CD4-positive, alpha-beta T cell (primary cell): ENCODE measurements at places on chromosomes 1 and 21.

- no peak overlapping the region for H3K4me3 ChIP-seq
- no peak overlapping the region for H3K27ac ChIP-seq
- no peaks in the 10 kb centered on the region for H3K27me3 ChIP-seq
- H3K4me1 ChIP-seq = no peaks in the 10 kb centered on the region
Measured at GRCh38 chr21:31932470-31932764, 59.6 kb downstream of the HUNK start.

DNA sequence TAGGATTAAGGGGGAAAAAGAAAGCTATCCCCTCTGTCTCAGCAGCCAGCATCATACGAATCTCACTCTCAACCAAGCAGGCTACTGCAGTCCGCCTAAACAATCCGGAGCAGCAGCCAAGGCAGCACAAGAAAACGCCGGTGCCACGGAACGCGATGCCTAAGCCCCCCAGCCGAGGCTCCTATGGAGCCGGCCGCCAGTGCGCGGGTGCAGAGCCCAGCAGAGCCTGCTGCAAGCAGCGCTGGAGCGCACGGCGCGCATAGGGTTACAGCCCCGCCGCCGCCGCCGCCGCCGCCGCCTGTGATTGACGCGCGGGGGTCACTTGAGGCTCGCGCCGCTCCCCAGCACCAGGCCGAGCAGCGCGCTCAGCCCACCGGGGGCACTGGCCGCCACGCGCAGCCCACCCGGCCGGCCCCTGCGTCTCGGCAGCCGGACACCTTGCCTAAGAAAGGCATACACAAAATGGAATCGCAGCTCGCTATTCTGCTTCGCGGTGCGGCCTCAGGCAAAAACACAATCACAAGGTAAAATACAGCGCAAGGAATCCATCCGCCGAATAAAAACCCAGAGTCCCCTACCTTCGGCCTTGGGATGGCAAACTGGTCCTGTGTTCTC lies 780 bp downstream of the HIVEP3 start:
- peak overlapping the region; percentile 62 for H3K4me3 ChIP-seq
- no peak for DNase-seq
- no peaks in the 10 kb centered on the region for H3K36me3 ChIP-seq

DNA sequence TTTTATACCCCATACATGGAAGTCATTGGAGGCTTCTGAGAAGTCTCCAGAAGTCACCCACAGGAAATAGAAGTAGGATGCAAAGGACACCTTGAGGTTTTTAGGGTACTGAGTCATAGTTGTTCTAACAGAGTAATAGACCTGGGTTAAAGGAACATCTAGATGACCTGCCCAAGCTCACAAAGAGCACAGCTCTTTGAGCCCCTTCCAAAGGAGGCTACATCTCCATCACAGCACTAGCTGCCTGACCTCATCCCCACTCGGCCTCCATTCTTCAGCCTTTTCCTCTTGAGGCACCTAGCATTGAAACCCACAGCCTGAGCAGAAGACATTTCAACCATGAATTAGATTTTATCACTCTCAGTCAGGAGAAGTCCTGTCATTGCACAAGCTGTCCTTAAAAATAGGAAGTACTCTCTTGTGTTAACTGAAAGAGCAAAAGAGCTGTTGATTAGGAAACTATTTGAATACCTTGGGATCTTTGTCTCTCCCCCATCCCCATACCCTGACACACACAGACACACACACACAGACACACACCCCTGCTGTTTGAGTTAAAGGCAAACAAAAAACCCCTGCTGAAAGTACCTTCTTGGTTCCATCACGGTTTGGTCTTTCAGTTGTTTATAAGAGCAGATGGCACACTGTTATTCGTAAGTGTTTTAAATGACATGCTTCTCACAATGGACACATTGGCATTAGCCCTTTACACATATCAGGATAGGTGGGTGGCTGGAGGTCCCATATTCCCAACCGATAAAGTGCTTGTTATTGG lies 22.2 kb downstream of the MKNK1 start:
- no peak for DNase-seq
- peaks cover 72% of the 10 kb centered on the region for H3K36me3 ChIP-seq
- no peak overlapping the region for H3K4me3 ChIP-seq
- peak overlapping the region; percentile 34 for H3K27ac ChIP-seq
- no peaks in the 10 kb centered on the region for H3K27me3 ChIP-seq

GRCh38 chr1:3632716-3633343 lies 8.0 kb downstream of the TPRG1L start:
- no peak overlapping the region for H3K4me3 ChIP-seq
- H3K36me3 ChIP-seq = peaks cover 87% of the 10 kb centered on the region
- DNase-seq = no peak
- H3K27ac ChIP-seq = no peak overlapping the region

- no peaks in the 10 kb centered on the region for H3K4me1 ChIP-seq
- H3K4me3 ChIP-seq = no peak overlapping the region
- peaks cover 18% of the 10 kb centered on the region for H3K36me3 ChIP-seq
- no peaks in the 10 kb centered on the region for H3K27me3 ChIP-seq
- no peak for DNase-seq
- no peak overlapping the region for H3K27ac ChIP-seq
Measured at GRCh38 chr1:174221681-174222080, 62.4 kb downstream of the RABGAP1L start.

DNA sequence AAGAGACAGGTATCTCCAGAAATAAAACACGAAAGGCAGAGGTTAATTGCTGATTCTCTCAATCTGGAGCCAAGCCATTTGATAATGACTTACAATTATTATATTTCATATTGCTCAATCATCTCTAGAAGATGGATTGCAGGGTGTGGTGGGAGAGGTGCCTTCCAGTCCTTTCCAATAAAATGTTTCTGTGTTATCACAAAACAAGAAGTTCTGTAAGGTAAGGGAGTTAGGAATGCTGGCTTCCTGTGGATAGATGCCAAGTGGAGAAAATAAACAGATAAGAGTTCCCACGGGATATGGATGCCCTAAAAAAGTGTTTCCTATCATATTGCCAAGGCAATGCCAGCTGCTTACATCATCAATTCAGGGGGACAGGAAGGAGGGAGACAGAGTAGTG lies 7.2 kb upstream of the CCN1 start:
- peaks cover 14% of the 10 kb centered on the region for H3K4me1 ChIP-seq
- H3K36me3 ChIP-seq = no peaks in the 10 kb centered on the region

DNA sequence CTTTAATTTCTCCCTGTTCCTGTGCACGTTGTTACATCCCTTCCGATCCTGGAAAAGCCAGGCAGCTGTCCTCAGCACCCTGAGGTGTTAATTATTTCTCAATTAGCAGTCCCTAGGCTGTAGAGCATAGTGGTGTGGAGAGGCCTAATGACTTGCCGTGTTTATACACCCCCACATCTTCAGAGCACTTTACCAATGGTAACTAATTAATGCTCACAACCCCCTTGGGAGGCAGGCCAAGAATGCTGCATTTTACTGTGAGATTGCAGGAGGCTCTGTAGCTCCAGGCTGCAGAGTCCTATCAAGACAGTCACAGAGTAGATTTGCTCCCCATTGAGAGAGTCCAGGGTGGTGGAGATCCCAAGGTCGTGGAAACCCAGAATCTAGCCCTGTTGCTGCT lies 2.4 kb upstream of the PARS2 start:
- H3K4me3 ChIP-seq = no peak overlapping the region
- peaks cover 8% of the 10 kb centered on the region for H3K4me1 ChIP-seq
- DNase-seq = no peak
- H3K27ac ChIP-seq = no peak overlapping the region
- no peaks in the 10 kb centered on the region for H3K36me3 ChIP-seq

GRCh38 chr1:157673008-157673407 lies 27.6 kb downstream of the FCRL3 start:
- no peak overlapping the region for H3K4me3 ChIP-seq
- H3K36me3 ChIP-seq = no peaks in the 10 kb centered on the region
- H3K27me3 ChIP-seq = no peaks in the 10 kb centered on the region
- H3K4me1 ChIP-seq = no peaks in the 10 kb centered on the region

DNA sequence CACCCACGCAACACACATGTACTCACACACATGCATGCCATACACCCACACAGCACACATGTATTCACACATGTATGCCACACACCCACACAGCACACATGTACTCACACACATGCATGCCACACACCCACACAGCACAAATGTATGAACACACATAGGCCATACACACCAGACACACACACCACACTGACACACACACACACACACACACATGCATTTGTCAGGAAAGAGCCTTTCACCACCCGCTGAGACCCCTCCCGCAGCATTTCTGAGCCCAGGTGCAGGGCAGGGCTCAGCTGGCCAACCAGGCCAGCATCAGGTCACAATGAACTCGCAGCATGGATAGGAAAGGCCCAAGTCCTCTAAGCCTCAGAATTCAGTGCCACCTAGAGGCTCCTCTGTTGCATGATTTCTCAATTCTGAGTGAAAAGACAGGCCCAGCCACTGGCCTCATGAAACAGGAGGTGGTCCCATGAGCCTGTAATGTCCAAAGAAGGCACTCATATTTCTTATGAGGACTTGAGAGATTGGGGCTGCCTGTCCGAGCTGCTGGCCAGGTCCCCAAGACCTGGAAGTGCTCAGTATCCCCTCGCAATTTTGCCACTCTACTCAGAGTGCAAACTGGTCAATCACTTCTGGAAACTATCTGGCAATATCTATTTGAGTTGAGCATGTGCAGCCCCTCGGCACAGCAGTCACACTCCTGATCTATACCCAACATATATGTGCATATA lies 57.3 kb downstream of the PSMG1 start:
- H3K36me3 ChIP-seq = no peaks in the 10 kb centered on the region
- DNase-seq = no peak
- H3K27ac ChIP-seq = no peak overlapping the region
- H3K27me3 ChIP-seq = no peaks in the 10 kb centered on the region
- H3K4me3 ChIP-seq = no peak overlapping the region
- no peaks in the 10 kb centered on the region for H3K4me1 ChIP-seq

DNA sequence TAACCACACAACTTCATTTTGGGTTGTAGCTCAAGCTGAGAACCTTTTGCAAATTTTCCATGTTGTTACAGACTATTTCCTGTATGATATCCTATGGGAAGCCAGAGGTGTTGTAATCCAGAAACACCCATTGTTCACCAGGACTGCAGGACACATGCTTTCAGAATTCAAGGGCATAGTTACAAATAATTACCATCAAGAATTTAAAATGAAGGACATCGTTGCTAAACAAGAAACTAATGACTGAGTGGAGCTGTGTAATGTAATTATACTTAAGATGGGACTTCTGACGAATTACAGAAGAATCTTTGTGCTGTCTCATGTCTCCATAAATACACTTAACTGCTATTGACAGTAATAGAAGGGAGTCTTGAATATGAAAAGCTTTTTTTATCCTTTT lies 47.6 kb upstream of the HOOK1 start:
- H3K4me1 ChIP-seq = no peaks in the 10 kb centered on the region
- H3K27me3 ChIP-seq = no peaks in the 10 kb centered on the region
- no peak overlapping the region for H3K27ac ChIP-seq
- H3K36me3 ChIP-seq = no peaks in the 10 kb centered on the region
- no peak overlapping the region for H3K4me3 ChIP-seq

GRCh38 chr1:21639594-21640041 lies 29.5 kb downstream of the RAP1GAP start:
- H3K36me3 ChIP-seq = no peaks in the 10 kb centered on the region
- no peak overlapping the region for H3K27ac ChIP-seq
- no peak overlapping the region for H3K4me3 ChIP-seq
- peaks cover 4% of the 10 kb centered on the region for H3K27me3 ChIP-seq
- H3K4me1 ChIP-seq = no peaks in the 10 kb centered on the region

GRCh38 chr1:110648417-110648816 lies 26.3 kb downstream of the KCNA3 start:
- peak overlapping the region; percentile 51 for H3K27ac ChIP-seq
- DNase-seq = no peak
- H3K4me3 ChIP-seq = no peak overlapping the region
- H3K36me3 ChIP-seq = peaks cover 5% of the 10 kb centered on the region
- peaks cover 60% of the 10 kb centered on the region for H3K4me1 ChIP-seq

DNA sequence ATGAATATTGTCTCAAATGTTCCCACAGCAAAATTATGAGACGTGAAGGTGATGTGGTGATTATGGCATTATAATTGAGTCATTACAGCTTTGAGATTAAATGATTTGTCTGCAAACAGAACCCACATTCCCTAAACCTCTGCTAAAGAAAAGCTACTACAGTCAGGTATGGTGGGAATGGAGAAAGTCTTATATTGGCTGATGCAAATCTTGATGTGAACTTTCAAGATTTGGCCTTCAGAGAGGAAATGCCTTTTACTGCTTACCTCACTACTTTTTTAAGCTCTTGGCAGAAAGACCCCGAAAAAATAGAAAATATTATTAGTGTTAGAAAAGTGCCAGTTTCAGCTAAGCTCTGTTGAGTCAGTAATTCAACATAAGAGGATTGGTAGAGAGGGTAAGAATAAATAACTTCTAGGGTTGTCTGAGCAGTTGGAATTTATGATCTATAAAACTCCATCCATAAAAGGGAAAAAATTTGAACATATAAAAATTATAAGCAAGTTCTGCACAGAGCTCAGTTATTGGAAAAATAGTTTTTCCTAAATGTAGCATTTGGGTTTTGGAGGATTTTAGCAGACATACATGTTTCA lies 47.8 kb upstream of the RGS5 start:
- H3K36me3 ChIP-seq = no peaks in the 10 kb centered on the region
- H3K27ac ChIP-seq = no peak overlapping the region
- no peaks in the 10 kb centered on the region for H3K4me1 ChIP-seq
- no peak overlapping the region for H3K4me3 ChIP-seq
- DNase-seq = no peak
- no peaks in the 10 kb centered on the region for H3K27me3 ChIP-seq

- no peaks in the 10 kb centered on the region for H3K27me3 ChIP-seq
- DNase-seq = no peak
- H3K36me3 ChIP-seq = peaks cover 15% of the 10 kb centered on the region
- no peak overlapping the region for H3K4me3 ChIP-seq
Measured at GRCh38 chr1:161096015-161096414, 2.1 kb upstream of the KLHDC9 start.
